Fibroblast of lung (primary cell): ENCODE measurements at places on chromosomes 2 and 18. TPM values are rescaled to one million over a fixed set of nuclear protein-coding genes. Genes with fewer than 3 reads are reported as not detected.
A peak's percentile ranks its signal among the peaks of the same experiment; 100 is the strongest.

The DSEL gene
- total RNA-seq = 51.1 and 157 TPM in 2 replicates

GRCh38 chr2:233178994-233179847 lies 72.3 kb upstream of the ATG16L1 start:
- no peak overlapping the region for H3K4me3 ChIP-seq
- no peak overlapping the region for H3K27ac ChIP-seq
- H3K27me3 ChIP-seq = peaks cover 2% of the 10 kb centered on the region
- no peaks in the 10 kb centered on the region for H3K36me3 ChIP-seq
- no peak for DNase-seq

DNA sequence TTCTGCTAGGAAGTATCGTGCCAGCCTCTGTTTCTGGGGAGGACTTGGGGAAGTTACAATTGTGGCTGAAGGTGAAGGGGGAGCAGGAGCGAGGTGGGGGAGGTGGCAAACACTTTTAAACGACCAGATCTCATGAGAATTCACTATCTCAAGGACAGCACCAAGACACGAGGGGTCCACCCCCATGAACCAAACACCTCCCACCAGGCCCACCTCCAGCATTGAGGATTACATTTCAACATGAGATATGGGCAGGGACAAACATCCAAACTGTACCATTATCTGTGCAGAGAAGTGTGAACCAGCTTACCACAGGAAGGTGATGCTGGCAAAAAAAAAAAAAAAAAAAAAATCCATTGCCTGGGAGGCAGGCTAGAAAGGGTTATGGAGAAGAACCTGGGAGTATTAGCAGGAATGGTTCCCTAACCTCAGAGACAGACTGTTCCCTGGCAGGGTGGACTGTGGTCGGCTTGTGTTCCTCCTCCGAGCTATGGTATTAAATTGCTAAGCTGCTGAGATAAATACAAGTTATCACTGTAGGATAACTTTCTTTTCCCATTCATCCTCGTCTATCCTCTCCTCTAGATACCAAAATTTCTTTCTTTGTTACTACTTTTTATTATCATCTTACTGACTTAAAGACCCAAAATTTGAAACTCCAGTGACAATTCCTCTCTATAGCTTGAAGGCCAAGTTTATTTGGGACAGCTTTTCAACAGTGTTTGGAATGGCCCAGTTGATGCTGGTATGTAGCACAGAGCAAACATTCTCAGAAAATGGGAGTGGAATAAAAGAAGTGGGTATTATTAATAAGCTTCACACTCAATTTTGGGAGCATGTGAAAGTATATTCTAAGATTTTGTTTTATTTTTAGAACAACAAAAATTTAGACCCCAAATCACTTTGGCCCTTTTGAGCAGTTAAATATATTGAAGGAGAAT lies 73.7 kb upstream of the MAP3K20 start:
- H3K4me1 ChIP-seq = peaks cover 2% of the 10 kb centered on the region
- no peak overlapping the region for H3K4me3 ChIP-seq
- H3K27ac ChIP-seq = no peak overlapping the region
- no peaks in the 10 kb centered on the region for H3K36me3 ChIP-seq

DNA sequence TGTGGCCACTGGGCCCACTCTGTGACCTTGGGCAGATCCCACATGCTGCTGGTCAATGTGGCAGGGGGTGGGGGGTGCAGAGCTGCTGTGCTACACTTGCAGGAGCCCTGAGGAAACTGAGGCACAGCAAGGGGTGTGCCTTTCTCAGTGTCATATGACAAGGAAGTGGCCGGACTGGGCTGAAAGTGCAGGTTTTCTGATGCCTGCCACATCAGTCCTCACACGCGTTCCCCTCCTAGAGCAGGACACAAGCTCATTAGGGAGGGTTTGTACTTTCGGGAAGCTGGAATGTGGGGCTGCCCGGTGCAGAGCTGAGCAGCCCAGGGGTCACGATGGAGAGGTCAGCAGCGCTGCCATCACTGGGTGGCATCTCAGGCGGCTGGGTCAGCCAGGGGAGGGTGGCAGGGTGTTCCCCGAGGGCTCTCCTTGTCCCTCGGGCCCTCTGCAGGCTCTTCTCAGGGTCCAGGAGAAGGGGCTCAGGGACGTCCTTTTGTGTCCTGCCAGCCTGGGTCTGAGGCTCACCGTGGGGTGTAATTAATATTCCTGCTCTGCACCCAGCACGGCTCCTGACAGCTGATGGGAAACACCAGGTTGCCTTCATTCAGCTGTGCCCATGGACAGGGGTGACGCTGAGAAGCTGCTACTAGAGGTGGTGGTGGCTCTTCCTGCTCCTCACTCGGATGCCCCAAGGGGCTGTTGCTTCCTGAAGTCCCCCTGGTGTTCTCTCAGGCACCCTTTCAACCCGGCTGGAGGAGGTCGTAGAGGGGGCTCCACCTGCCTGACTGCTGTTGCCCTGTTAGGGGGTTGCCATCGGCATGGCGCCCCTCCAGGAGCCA lies 62.1 kb upstream of the HDAC4 start:
- no peak overlapping the region for H3K4me3 ChIP-seq
- no peaks in the 10 kb centered on the region for H3K4me1 ChIP-seq
- DNase-seq = no peak
- H3K27me3 ChIP-seq = no peaks in the 10 kb centered on the region

GRCh38 chr2:29753671-29754444 lies 167.5 kb downstream of the ALK start:
- H3K27ac ChIP-seq = no peak overlapping the region
- H3K27me3 ChIP-seq = no peaks in the 10 kb centered on the region
- peak; percentile 50 for DNase-seq

DNA sequence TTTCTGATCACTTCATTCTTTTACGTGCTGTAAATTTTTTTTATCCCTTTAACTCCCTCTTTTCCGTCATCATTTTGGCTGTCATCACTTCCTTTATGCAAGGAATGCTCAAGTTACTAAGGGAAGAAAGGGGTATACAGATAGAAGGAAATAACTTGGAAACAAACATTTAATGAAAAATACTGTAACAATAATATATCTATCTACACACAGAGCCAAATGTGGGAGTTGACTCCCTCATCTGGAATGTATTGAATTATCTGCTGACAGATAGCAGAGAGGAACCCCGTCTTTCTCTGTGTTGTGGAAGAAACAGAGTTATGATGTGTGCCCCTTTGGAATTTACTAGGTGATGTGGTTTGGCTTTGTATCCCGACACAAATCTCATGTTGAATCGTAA lies 182.5 kb upstream of the NXPH2 start:
- no peaks in the 10 kb centered on the region for H3K36me3 ChIP-seq
- H3K27ac ChIP-seq = no peak overlapping the region
- H3K4me3 ChIP-seq = no peak overlapping the region
- no peaks in the 10 kb centered on the region for H3K4me1 ChIP-seq
- H3K27me3 ChIP-seq = no peaks in the 10 kb centered on the region
